Anterior cingulate cortex (tissue), 58 donors: ENCODE measurements at places on chromosomes 5 and 9.

GRCh38 chr5:23007236-23007635 lies 154.1 kb upstream of the CDH12 start:
- DNase-seq, result no peak

- DNase-seq, result no peak
Observed at GRCh38 chr9:115254287-115255180, 136.6 kb upstream of the TNC start.

DNA sequence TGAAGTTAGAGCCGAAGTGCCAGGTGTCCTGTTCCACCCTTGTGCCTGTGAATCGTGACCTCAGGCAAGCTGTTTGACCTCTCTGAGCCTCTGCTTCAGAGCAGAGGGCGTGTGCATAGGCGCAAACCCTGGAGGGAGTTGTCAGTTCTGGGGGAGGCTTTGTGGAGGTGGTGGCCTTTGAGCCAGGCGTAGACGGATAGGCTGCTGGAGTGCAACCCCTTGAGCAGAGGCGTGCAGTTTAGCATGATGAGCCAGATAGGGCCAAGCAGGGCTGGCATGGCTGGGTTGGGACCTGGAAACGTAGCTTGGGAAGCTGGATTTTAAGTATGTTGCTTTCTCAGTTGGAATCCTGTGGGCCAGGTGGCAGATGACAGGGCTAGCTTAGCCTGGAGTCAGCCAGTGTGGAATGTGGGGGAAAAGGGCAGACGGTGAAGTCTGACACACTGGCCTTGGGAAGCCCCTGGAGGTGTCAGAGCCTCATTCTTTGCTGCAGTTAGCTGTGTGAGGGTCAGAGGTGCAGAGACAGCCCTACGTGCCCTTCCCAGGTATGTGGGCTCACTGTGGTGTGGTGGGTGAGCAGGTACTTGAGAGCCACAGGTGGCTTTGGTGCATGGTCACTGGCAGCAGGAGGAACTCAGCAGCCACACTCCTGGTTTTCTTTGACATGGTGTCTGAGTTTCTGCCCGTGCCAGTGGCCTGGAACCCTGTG lies 93.4 kb downstream of the DAB2IP start:
- DNase-seq, result no peak

- no peak for DNase-seq
Observed at GRCh38 chr5:179214678-179215077, 130.6 kb downstream of the ADAMTS2 start.

- no peak for DNase-seq
Observed at GRCh38 chr9:129836311-129837007, 1.2 kb downstream of the USP20 start.

DNA sequence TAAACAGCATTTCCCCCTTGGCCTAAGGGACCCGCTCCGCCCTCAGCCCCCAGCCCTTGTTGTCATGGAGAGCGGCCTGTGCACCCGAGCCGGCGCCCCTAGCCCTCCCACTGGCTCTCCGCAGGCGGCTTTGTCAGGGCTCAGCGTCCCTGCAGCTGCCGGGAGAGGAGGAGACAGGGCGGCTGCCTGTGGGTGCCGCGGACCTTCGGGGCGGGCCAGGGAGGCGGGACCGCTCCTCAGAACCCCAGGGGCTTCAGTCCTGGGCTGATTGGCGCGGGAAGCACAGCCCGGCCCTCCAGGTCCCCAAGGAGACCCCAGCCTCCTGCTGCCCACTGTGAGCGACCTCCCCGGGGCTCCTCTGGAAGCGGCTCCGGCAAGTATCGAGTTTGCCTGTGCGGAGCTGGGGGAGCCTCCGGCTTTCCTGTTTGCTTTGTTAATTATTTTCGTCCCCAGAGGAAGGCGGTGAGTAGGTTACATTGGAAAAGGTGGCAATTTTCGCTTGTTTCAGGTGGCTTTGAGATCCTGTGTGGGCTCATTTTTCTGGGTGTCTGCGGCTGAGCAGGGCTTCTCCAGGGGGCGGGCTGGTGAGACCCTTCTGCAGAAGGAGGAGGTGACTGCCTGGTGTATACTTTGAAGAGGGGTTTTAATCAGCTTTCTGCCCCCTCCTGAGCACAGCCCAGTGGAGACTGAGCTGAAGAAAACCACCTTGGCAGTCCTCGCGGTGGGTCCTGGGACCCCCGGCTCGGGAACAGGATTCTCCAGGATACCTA lies at the start of gene FGD3:
Gene FGD3 (plus strand): TSS at position 256 of the 770 bp plus-strand sequence. CDS start 28,734 bp downstream, outside the sequence.
- DNase-seq, result no peak

- no peak for DNase-seq
Observed at GRCh38 chr5:160904591-160904990, 52.6 kb upstream of the ATP10B start.

GRCh38 chr9:96462541-96462940 lies 12.6 kb downstream of the HABP4 start:
- no peak for DNase-seq

- DNase-seq, result no peak
Observed at GRCh38 chr9:120505186-120505585, 74.8 kb downstream of the CDK5RAP2 start.

GRCh38 chr5:45440466-45440865 lies 255.7 kb downstream of the HCN1 start:
- DNase-seq, result no peak

- no peak for DNase-seq
Observed at GRCh38 chr9:72583370-72583769, 62.0 kb downstream of the TMC1 start.

DNA sequence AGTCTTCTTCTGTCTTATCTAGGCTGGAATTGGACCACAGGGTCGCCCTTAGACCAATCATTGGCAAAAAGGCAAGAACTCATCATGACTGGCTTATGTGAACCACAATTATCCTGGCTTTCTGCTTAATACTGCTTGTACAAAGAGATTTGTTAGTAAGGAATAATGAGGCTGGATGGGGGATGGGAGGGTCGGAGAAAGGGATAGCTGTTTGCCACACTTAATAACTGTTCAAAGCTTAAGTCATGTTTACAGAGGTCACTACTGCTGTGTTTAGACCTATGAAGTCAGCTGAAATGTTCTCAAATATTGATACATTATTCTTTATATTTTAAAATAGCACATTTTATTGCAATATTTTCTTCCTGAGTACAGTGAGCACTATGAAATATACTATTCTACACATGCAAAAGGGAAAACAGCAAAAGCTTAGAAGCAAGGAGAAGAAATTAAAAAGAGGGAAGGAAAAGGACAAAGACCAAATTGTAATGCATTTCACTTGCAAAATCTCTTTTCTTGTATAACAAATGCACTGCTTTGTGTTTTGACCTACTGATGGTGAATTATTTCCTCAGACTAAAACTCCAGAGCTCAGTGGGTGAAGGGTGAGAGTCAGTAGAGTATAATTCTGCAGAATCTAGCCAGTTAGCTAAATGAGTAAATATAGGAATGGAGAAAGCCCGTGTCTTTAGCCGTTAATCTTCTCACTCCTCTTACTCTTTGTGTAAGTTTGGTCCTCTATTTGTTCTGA lies 404.9 kb upstream of the ZNF608 start:
- no peak for DNase-seq

GRCh38 chr9:34654323-34655051 lies 2.5 kb downstream of the IL11RA start:
- DNase-seq, result peak; percentile 73

DNA sequence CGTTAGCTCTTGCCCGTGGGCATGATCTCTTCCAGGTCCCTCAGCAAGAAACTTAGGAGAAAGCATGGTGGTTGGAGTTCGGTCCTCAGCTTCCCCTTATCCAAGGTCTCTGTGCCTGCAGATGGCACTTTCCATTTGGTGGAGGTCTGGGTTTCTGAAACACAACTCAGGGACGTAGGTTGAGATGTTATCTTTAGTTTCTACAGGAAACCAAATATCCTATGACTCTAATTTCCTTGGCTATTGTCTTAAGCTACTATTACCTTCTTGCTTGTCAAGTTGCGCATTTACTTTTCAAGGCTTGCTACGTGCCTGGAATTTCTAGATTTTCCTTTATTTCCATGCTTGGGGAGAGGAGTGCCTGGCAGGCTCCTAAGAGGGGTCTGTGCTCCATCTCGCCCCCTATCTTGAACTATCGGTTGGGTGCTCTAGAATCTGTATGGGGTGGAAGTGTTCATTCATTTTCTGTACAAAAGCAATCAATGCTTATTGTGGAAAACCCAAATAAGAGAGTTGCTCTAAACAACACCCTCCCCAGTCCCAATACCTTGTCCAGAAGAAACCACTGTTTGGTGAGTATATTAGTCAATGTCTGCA lies 32.9 kb upstream of the KCNIP1 start:
- DNase-seq, result no peak

DNA sequence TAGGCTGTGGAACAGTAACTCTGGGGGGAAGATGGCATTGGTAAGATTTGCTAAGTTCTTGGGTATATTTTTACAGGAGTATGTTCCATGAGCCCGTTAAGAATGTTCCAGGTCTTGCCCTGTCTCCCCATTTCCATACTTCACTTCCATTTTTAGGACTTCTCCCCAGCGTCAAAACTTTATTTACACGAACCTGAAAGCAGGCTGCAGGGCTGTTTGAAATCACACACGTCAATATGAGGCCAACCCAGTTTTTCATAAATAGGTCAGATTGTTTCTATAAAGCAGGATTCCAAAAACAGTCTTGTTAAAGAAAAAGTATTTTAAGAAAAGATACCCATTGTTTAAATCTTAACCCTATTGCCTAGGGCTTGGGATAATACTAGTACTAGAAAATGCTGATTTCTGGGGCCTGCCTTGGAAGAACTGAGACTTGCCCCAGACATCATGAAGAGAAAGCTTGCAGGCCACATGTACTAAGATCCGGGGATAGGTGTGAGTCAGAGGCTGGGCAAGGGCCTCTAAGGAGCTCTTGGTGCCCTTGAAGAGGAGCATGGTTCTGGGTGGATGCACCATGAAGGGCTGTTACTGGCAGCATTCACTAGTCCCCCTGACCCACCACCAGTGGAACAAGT lies 24.2 kb downstream of the TRIO start:
- DNase-seq, result no peak

- DNase-seq, result no peak
Observed at GRCh38 chr5:64792469-64792868, 23.7 kb downstream of the CWC27 start.

DNA sequence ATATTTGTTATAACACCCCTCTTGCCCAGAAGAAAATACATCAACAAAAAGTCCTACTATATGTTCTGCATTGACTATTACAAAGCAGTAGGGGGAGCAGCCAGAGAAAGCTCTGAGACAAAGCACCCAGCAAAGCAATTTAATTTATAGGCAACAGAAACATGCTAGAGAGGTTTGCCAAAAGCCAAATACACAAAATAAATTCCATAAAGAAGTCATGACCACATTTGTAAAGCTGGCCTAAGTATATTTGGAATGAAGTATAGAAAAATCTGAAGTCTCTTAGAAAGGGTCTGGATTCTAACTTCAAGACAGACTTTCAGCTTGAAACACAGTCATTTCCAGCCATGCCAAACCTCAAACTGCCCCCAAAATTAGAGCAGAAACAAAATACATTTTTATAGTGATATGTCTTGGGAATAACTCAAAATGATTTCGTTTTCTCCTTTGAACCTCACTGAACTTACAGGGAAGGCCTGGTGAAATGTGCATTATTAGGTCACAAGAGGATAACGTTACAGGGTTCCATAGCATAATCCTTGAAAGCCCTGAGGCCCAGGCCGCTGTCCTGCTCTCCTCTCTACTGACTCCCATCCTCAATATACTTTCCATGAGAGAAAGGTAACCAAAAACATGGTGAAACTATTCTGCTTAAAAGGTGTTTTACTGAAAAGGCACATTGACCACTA lies 451.8 kb downstream of the RAB3C start:
- no peak for DNase-seq

GRCh38 chr9:34498553-34498952 lies 24.2 kb downstream of the ENHO start:
- no peak for DNase-seq

GRCh38 chr5:177301503-177302165 lies 1.9 kb downstream of the RAB24 start:
- DNase-seq, result no peak
